ENCODE measurements at places on chromosomes 13 and 19. TPM values are rescaled to one million over a fixed set of nuclear protein-coding genes. Genes with fewer than 3 reads are reported as not detected.

- DNase-seq, result no peak
Measured at GRCh38 chr13:21443171-21443570, 15.9 kb downstream of the ZDHHC20 start.

DNA sequence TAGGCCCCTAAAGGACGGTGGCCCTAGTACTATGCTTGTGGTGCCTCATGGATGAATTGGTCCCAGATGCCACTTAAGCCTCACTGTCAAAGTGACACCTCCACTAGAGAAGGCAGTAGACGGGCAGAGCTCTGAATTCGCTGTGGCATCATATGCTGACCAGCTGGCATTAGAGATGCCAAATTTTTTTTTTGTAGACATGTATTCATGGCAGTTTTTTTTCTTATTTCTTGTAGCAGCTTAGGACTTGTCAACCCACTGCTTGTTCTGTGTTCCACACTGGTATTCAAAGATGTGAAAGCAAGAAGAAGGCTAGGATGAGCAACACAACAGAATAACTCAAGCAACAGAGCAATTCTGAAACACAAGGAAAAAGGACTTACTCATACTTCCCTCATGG is 212.5 kb downstream of the DLEU7 start:
- no peak for DNase-seq

- peak; percentile 64 for DNase-seq
Measured at GRCh38 chr19:4811328-4812131, 20.0 kb downstream of the TICAM1 start.

Gene TMEM238
- total RNA-seq, result 2.0 TPM

- DNase-seq, result no peak
Measured at GRCh38 chr13:49265822-49266221, 18.1 kb downstream of the CDADC1 start.

Gene ZNF541
- total RNA-seq, result not detected

DNA sequence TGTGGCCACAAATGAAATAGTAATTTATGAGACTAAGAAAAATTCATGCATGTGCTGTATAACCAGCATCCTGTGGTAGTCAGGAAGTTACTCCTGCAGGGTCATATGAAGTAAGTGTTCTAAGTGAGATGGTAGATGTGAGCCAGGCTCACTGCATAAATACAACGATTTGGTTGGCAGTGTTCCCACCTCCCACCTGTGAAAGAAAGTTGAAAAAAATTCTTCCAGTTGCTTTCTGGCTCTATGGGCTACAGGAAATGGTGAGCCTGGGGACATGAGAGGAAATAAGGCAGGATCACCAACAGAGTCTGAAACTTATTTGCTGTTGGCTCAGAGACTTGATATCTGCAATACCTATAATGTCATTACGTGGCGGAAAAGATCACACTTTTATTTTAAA is 301.7 kb upstream of the SPRY2 start:
- DNase-seq, result no peak

Data from NCI-H460 (cell line).